Chondrocyte (in vitro differentiated cells): ENCODE measurements at places on chromosomes 6 and 20. TPM values are rescaled to one million over a fixed set of nuclear protein-coding genes. Genes with fewer than 3 reads are reported as not detected.

The GSTA4 gene
- total RNA-seq = 30.9 to 43.4 TPM (median 31.4 TPM) in 3 replicates

DNA sequence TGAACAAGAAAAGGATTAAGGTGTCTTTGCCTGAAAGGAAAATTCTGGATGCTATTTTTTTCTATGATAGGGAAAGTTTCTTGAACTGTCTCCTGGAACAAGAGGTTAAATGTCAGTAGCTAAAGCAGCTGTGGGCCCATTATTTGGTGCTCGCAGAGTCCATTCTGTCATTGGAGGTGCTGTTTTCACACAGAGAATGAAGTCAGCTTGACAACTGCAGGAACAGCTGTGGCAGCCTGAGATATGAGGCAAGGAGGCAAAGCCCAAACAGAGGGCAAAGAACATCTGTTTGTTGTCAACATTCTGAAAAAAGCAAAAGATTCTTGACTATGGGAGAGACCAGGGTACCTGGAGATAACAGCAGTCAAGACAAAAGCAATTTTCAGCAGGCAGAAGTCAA lies 548.2 kb downstream of the KIF16B start:
- DNase-seq = no peak
- no peak overlapping the region for H3K4me3 ChIP-seq
- H3K27me3 ChIP-seq = no peaks in the 10 kb centered on the region
- no peaks in the 10 kb centered on the region for H3K36me3 ChIP-seq
- no peaks in the 10 kb centered on the region for H3K4me1 ChIP-seq
- no peak overlapping the region for H3K27ac ChIP-seq

- no peaks in the 10 kb centered on the region for H3K36me3 ChIP-seq
- H3K27me3 ChIP-seq = no peaks in the 10 kb centered on the region
- peaks cover 3% of the 10 kb centered on the region for H3K4me1 ChIP-seq
- DNase-seq = no peak
- H3K27ac ChIP-seq = no peak overlapping the region
Measured at GRCh38 chr6:140812636-140813035, 1320.1 kb upstream of the GJE1 start.

GRCh38 chr20:58669287-58670006 lies 18.4 kb downstream of the STX16 start:
- H3K27me3 ChIP-seq = no peaks in the 10 kb centered on the region
- no peak for DNase-seq
- no peaks in the 10 kb centered on the region for H3K4me1 ChIP-seq
- H3K4me3 ChIP-seq = no peak overlapping the region

- no peak for DNase-seq
- peaks cover 14% of the 10 kb centered on the region for H3K4me1 ChIP-seq
- peaks cover 2% of the 10 kb centered on the region for H3K36me3 ChIP-seq
- no peak overlapping the region for H3K4me3 ChIP-seq
Measured at GRCh38 chr6:13268913-13269518, 59.3 kb downstream of the TBC1D7 start.

The CTCFL gene
- not detected in 3 replicates for total RNA-seq

GRCh38 chr6:20846602-20847028 lies 312.4 kb downstream of the CDKAL1 start:
- no peaks in the 10 kb centered on the region for H3K27me3 ChIP-seq
- no peak for DNase-seq
- H3K27ac ChIP-seq = no peak overlapping the region
- H3K36me3 ChIP-seq = peaks cover 2% of the 10 kb centered on the region
- peaks cover 6% of the 10 kb centered on the region for H3K4me1 ChIP-seq

The FRMD1 gene
- total RNA-seq = 0.20 to 0.28 TPM in 2 of 3 replicates, not detected in the other

GRCh38 chr20:31746068-31746878 lies 7.2 kb downstream of the TPX2 start:
- no peak overlapping the region for H3K4me3 ChIP-seq
- no peaks in the 10 kb centered on the region for H3K27me3 ChIP-seq
- peak overlapping the region; percentile 37 for H3K27ac ChIP-seq
- peaks cover 45% of the 10 kb centered on the region for H3K4me1 ChIP-seq
- peaks cover 7% of the 10 kb centered on the region for H3K36me3 ChIP-seq

DNA sequence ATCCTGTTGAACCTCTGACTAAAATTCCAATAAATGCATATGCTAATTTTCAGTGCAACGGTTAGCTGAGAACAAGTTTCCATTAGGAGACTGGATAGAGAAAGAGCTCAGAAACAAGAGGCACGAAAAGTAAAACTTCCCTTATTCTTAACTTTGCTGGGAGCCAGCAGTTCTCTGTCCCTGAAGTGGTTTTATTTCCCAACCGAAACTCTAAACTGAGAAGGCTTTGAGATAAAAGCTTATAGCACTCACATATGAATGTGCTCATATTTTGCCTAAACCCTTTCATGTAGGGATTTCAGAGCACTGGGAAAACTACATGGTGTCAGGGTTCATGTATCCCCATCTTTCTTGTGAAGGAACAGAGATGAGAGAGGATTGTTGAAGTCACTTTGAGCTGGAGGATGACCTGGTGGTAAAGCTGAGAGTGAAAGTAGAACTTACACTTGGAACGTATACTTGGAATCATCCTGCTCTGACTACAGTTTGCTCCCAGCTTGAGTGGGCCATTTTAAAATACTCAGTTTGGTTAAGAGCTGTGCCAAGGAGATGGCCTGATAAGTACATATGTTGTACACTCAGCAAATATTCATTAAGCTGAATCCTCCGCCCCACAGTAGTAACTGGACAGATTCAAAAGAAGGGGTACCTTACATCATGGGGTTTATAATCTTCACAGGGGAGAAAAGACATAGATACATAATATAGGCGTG lies 324.2 kb upstream of the CNR1 start:
- DNase-seq = no peak
- H3K36me3 ChIP-seq = no peaks in the 10 kb centered on the region
- no peaks in the 10 kb centered on the region for H3K4me1 ChIP-seq
- no peak overlapping the region for H3K4me3 ChIP-seq
- peaks cover 16% of the 10 kb centered on the region for H3K27me3 ChIP-seq

The ULBP3 gene
- total RNA-seq = 5.0 to 6.1 TPM (median 5.1 TPM) in 3 replicates

GRCh38 chr20:35285806-35286076 lies 1.2 kb upstream of the EIF6 start:
- peaks cover 4% of the 10 kb centered on the region for H3K36me3 ChIP-seq
- no peaks in the 10 kb centered on the region for H3K27me3 ChIP-seq
- H3K4me3 ChIP-seq = peak overlapping the region; percentile 93
- no peak for DNase-seq
- H3K4me1 ChIP-seq = peaks cover 28% of the 10 kb centered on the region

The TTK gene
- 3.7 to 4.4 TPM (median 3.8 TPM) in 3 replicates for total RNA-seq

DNA sequence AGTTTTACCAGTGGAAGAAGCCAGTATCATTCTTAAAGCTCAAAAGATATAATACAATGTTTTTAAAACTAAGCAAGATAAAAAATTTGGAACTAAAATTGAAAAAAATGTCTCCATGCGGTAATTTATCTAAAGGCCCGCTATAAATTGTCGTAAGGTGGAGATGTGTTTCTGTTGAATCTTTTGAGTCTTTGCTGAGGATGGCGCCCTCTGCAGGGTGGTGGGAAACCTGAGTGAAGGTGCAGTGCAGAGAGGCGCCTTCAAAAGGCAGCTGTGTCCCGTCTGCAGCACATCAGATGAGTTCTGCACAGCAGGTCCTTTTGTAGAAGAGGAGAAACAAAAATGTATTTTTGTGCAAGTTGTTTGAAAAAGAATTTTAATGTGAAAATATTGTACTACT lies 29.4 kb upstream of the KIF25 start:
- no peak for DNase-seq
- H3K36me3 ChIP-seq = peaks cover 36% of the 10 kb centered on the region
- no peak overlapping the region for H3K27ac ChIP-seq
- no peaks in the 10 kb centered on the region for H3K27me3 ChIP-seq
